ENCODE measurements at places on chromosomes 16 and 17. TPM values are rescaled to one million over a fixed set of nuclear protein-coding genes. Genes with fewer than 3 reads are reported as not detected.
A peak's percentile ranks its signal among the peaks of the same experiment; 100 is the strongest.

DNA sequence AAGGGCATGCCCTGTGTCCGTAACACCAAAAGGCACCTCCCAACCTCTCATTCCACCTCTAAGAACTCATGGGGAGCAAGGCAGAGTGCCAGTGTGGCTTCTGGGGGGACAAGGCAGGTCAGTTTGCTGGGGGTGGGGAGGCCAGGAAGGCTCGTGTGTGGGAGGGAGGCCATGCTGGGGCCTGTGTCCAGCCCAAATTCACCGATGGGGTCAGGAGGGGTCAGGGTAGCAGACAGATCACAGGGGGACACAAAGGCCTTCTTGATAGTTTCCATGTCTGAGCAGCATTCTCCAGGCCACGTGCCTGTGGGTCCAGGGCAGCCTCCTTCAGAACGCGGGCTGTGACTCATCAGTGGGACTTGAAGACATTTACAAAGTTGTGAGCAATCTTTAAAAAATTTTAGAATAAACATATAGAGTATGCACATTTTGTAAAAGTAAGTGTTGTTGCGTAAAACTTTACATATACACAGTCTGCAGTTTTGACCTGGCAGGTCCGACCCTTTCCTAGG is 20.9 kb downstream of the SPACA3 start:
- no peak overlapping the region for H3K27ac ChIP-seq
- H3K4me1 ChIP-seq, result no peaks in the 10 kb centered on the region
- H3K4me3 ChIP-seq, result no peak overlapping the region
- DNase-seq, result no peak
- H3K27me3 ChIP-seq, result no peaks in the 10 kb centered on the region

DNA sequence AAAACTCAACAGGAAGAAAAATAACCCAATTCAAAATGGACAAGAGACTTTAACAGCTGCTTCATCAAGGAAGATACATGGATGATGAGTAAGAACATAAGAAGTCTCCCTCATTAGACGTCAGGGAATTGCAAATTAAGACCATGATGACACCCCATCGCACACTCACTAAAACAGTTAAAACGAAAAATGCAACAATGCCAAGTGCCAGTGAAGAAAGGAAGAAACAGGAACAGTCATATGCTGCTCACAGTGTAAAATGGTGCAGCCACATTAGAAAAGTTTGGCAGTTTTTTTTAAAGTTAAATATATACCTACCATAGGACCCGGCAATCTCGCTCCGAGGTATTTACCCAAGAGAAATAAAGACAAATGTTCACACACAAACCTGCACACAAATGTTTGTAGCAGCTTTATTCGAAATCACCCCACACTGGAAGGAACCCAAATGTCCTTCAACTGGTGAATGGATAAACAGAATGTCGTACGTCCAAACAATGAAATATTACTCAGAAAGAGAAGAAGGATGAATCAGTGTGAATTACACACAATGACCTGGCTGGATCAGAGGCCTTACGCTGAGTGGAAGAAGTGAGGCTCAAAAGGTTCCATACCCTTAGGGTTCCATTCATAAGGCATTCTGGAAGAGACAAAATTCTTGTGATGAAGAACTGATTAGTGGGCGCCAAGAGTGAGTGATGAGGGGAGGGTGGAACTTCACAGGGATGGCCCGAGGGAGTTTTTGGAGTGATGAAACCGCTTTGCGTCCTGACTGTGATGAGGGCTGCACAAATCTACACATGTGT is 110.3 kb downstream of the C16orf95 start:
- H3K27ac ChIP-seq, result peak overlapping the region; percentile 31
- no peak overlapping the region for H3K4me3 ChIP-seq
- peaks cover 4% of the 10 kb centered on the region for H3K4me1 ChIP-seq
- H3K27me3 ChIP-seq, result no peaks in the 10 kb centered on the region
- peak; percentile 37 for DNase-seq

DNA sequence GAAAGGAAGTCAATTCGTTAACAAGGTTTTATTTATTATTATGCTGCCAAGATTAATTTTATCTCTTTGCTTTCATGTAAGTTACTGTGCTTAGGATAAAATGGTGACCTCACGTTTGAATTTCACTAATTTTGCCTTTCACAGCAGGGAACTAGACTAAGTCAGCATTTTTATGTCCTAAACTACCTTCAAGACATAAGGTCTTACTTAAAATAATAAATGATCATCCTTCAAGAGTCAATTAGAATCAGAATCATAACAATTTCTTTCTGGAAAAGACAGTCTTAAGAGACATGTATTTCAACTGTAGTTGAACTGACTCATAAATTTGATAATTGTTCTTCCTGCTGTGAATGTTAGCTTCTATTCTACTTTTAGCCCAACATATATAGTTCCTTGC is 893.8 kb downstream of the KCNJ2 start:
- DNase-seq, result no peak
- H3K4me3 ChIP-seq, result no peak overlapping the region
- no peak overlapping the region for H3K27ac ChIP-seq
- no peaks in the 10 kb centered on the region for H3K36me3 ChIP-seq
- no peaks in the 10 kb centered on the region for H3K4me1 ChIP-seq

DNA sequence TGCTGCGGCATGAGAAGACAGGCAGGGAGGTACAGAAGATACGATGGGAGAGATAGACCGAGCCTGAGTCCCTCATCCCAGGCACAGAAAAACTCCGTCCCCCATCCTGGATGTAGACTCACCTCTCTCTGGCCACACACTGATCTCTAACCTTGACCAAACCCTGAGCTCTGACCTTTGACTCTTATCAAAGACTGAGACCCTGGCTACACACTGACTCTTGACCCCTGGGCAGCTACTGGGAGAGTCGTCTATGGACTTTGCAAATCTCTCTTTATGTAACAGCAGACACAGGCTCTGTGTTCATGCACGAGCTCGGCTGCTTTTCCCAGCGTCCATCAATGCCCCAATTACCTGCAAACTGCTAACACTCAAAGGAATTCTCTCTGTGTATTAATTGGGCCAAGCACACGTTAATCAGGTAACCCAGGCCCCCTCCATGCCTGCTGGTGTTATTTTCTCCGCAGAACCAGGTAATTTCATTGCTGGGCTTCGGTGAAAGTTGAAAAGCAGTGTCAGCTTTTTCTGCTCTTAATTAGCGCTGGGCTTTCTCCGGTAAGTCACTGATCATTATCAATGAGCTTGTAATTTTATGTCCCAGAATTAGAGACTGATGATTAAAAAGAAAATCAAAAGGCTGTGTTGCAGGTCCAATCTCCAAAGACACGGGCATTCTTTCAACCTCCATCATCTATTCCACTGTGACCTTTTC is 179.4 kb upstream of the NLRP1 start:
- no peaks in the 10 kb centered on the region for H3K4me1 ChIP-seq
- no peak overlapping the region for H3K27ac ChIP-seq
- no peak for DNase-seq

- H3K27me3 ChIP-seq, result no peaks in the 10 kb centered on the region
- H3K4me3 ChIP-seq, result no peak overlapping the region
- no peak for DNase-seq
- no peak overlapping the region for H3K27ac ChIP-seq
Observed at GRCh38 chr16:56145369-56145768, 45.9 kb upstream of the GNAO1 start.

GRCh38 chr16:22358000-22358399 is 16.4 kb downstream of the CDR2 start:
- H3K4me3 ChIP-seq, result no peak overlapping the region
- peaks cover 15% of the 10 kb centered on the region for H3K4me1 ChIP-seq
- H3K36me3 ChIP-seq, result peaks cover 25% of the 10 kb centered on the region
- no peaks in the 10 kb centered on the region for H3K27me3 ChIP-seq
- no peak overlapping the region for H3K27ac ChIP-seq
- DNase-seq, result no peak

Gene GGA2
- polyA plus RNA-seq, result 17.9 TPM

Data from heart left ventricle (tissue), 16 donors.